ENCODE measurements at places on chromosomes 7 and 10. TPM values are rescaled to one million over a fixed set of nuclear protein-coding genes. Genes with fewer than 3 reads are reported as not detected.

Gene CHAT
- 0.40 TPM for total RNA-seq

Gene FKBP6
- not detected for total RNA-seq

Gene SFMBT2
- 18.5 TPM for total RNA-seq

Gene H2BK1
- total RNA-seq: not detected

Gene CDK14
- 20.7 TPM for total RNA-seq

Gene TRPV6
- total RNA-seq: 82.0 TPM

Gene RPEL1
- not detected for total RNA-seq

DNA sequence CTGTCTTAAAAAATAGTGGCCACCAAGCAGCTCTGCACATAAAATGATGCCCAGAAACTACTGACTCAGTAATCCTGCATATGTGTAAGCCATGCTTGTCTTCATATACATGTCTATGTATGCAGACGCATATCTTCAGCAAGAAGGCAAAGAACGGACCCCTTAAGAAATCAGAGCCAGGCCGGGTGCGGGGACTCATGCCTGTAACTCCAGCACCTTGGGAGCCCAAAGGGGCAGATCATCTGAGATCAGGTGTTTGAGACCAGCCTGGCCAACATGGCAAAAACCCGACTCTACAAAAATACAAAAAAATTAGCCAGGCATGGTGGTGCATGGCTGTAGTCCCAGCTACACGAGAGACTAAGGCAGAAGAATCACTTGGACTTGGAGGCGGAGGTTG lies 295.0 kb downstream of the TCERG1L start:
- H3K27ac ChIP-seq: no peak overlapping the region
- H3K4me3 ChIP-seq: no peak overlapping the region
- H3K4me1 ChIP-seq: no peaks in the 10 kb centered on the region
- no peaks in the 10 kb centered on the region for H3K36me3 ChIP-seq

DNA sequence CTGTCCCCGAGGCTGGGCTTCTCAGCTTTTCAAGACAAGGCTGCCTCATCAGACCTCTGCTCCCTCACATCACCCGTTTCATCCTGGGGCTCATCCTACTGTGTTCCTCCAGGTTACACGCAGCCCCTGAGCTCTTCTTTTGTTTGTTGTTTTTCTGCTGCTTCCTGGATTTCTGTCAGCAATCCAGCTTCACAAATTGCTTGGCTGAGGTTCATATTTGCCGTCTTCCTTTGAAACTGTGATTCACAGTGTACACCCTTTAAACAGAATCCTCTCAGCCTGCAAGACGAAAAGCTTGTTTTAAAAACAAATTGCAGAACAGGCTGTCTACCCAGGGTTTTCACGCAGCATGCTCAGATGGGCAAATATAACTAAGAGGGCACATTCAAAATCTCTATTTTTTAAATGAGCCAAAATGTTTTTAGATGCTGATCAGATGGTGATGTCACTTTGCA lies 39.1 kb upstream of the PARD3 start:
- H3K4me3 ChIP-seq: no peak overlapping the region
- peak; percentile 38 for DNase-seq
- no peaks in the 10 kb centered on the region for H3K27me3 ChIP-seq
- H3K36me3 ChIP-seq: no peaks in the 10 kb centered on the region
- peak overlapping the region; percentile 6 for H3K27ac ChIP-seq
- H3K4me1 ChIP-seq: no peaks in the 10 kb centered on the region

DNA sequence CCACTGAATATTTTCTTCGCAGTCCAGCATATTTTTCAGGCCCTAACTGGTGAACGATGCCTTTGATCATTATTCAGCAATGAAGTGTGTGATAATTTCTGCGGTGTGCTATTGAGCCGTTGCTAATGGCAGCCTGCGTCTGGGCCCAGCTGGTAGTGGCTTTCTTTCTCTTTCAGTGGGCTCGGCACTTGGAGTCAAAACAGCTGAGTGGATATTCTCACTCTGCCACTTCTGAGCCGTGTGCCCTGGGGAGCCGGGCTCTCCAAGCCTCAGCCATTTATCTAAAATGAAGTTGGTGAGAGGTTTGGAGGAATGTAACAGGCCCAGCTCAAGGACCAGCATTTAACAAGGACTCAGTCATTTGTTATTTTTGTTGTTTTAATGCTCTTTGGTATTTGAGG lies 87.5 kb upstream of the IFRD1 start:
- no peaks in the 10 kb centered on the region for H3K36me3 ChIP-seq
- H3K27me3 ChIP-seq: no peaks in the 10 kb centered on the region
- no peak overlapping the region for H3K27ac ChIP-seq
- H3K4me1 ChIP-seq: no peaks in the 10 kb centered on the region
- DNase-seq: no peak

GRCh38 chr10:119206603-119207365 lies 587 bp upstream of the GRK5 start:
- H3K27me3 ChIP-seq: no peaks in the 10 kb centered on the region
- peaks cover 18% of the 10 kb centered on the region for H3K4me1 ChIP-seq
- H3K36me3 ChIP-seq: no peaks in the 10 kb centered on the region
- H3K27ac ChIP-seq: peak overlapping the region; percentile 93
- H3K4me3 ChIP-seq: peak overlapping the region; percentile 85
- peak; percentile 30 for DNase-seq

DNA sequence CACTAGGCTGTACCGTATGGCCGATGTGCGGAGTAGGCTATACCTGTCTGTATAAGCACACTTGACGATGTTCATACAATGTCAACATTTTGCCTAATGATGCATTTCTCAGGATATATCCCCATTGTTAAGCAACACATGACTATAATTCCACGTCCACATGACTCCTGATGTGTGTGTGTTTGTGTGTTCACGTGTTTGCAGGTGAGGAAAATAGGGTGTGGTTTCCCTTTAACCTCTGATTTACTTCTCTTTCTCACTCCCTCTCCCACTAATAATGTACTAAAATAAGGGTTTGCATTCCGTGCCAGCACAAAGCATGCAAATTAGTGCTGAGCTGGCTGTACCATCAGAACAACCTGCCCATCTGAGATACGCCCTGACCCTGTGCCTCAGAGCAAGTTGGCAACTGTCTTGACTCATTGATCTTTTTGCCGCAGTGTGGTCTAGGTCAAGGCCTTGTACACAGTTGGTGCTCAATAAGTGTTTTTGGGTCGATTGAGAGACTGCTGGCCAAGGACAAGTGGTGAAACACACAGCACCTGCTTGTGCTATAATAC lies 64.6 kb upstream of the DOCK1 start:
- DNase-seq: no peak
- no peaks in the 10 kb centered on the region for H3K27me3 ChIP-seq
- no peaks in the 10 kb centered on the region for H3K36me3 ChIP-seq
- no peak overlapping the region for H3K4me3 ChIP-seq
- H3K27ac ChIP-seq: no peak overlapping the region
- no peaks in the 10 kb centered on the region for H3K4me1 ChIP-seq

DNA sequence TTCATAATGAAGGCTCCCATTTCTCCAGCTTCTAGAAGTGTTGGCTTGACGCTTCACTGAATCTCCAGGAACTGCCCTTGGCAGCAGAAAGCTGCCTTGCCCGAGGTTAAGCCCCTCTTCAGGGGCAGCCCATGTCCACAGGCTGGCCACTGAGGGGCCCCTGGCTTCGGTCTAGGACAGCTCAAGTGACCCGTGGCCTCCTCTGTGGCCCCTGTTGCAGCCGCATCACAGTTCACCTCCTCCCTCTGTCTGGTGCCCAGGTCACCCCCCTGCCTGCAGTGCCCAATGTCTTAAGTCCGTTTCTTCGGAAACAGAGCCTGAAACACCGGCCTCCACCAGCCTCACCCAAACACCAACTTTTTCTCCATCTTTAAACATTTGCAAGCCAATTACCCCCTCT lies 279.2 kb upstream of the MKI67 start:
- H3K36me3 ChIP-seq: no peaks in the 10 kb centered on the region
- H3K27ac ChIP-seq: no peak overlapping the region
- no peaks in the 10 kb centered on the region for H3K27me3 ChIP-seq
- no peaks in the 10 kb centered on the region for H3K4me1 ChIP-seq
- no peak overlapping the region for H3K4me3 ChIP-seq
- no peak for DNase-seq

- no peaks in the 10 kb centered on the region for H3K27me3 ChIP-seq
- no peaks in the 10 kb centered on the region for H3K4me1 ChIP-seq
- no peaks in the 10 kb centered on the region for H3K36me3 ChIP-seq
- no peak overlapping the region for H3K27ac ChIP-seq
These were observed 15.8 kb downstream of the MACC1 start for GRCh38 chr7:20201380-20201779.

GRCh38 chr7:70527520-70528115 lies 604.3 kb upstream of the GALNT17 start:
- no peak overlapping the region for H3K27ac ChIP-seq
- no peaks in the 10 kb centered on the region for H3K4me1 ChIP-seq
- H3K4me3 ChIP-seq: no peak overlapping the region

DNA sequence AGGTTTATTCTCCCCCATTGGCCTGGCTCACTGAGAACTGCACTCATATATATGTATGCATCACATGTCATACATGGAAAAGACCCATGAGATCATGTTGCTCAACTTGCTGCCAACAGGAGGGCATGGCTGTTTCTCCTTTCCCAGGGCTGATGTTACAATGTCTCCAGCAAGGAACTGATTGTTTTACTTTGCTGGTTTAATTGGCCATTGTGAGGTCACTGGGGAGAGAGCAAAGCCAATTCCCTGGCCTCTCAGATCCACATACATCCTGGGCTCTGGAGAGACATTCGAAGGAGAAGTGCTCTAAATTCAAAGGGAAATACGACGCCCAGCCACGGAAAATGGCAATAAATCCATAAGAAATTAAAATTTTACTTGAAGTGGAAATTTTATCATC lies 287.8 kb downstream of the WDR11 start:
- H3K36me3 ChIP-seq: no peaks in the 10 kb centered on the region
- DNase-seq: no peak
- no peaks in the 10 kb centered on the region for H3K27me3 ChIP-seq
- H3K4me3 ChIP-seq: no peak overlapping the region

DNA sequence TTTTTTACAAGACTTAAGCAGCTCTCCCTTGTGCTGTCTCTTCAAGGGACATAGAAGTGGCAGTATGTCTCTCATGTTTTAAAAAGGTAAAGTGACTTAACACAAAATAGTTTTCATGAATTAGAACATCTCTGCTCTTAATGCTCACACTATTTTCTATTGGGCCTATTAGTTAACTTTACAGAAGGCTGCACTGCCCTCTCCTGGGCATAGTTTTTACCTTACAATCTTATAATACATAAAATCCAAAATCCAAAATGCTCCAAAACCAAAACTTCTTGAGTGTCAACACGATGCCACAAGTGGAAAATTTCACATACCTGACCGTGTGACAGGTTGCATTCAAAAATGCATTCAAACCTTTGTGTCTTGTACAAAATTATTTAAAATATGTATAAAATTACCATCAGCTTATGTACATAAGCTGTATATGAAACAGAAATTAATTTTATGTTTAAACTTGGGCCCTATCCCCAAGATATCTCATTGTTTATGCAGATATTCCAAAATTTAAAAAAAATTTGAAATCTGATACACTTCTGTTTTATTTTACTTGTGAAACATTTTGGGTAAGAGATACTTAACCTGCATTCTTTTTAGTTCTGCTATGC lies 25.8 kb downstream of the TES start:
- H3K4me1 ChIP-seq: no peaks in the 10 kb centered on the region
- no peak overlapping the region for H3K27ac ChIP-seq
- H3K36me3 ChIP-seq: no peaks in the 10 kb centered on the region
- H3K27me3 ChIP-seq: no peaks in the 10 kb centered on the region

DNA sequence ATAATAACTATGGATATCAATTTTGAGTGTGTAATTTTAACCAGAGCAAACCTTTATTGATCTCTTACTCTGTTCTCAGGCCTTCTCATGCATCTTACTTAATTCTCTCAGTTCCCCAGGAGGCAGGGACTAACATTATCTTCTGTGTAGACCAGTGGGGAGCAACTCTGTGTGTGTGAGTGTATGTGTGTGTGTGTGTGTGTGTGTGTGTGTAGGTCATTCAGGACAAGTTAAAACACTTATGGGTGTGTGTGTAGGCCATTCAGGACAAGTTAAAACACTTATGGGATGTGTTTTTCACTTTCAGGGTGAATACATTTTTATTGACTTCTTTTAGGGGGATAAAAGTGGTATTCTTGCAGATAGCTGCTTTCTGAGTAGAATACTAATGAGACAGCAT lies 145.0 kb downstream of the ADAM12 start:
- no peaks in the 10 kb centered on the region for H3K36me3 ChIP-seq
- H3K27ac ChIP-seq: no peak overlapping the region
- H3K4me1 ChIP-seq: no peaks in the 10 kb centered on the region
- no peak overlapping the region for H3K4me3 ChIP-seq
- no peaks in the 10 kb centered on the region for H3K27me3 ChIP-seq

DNA sequence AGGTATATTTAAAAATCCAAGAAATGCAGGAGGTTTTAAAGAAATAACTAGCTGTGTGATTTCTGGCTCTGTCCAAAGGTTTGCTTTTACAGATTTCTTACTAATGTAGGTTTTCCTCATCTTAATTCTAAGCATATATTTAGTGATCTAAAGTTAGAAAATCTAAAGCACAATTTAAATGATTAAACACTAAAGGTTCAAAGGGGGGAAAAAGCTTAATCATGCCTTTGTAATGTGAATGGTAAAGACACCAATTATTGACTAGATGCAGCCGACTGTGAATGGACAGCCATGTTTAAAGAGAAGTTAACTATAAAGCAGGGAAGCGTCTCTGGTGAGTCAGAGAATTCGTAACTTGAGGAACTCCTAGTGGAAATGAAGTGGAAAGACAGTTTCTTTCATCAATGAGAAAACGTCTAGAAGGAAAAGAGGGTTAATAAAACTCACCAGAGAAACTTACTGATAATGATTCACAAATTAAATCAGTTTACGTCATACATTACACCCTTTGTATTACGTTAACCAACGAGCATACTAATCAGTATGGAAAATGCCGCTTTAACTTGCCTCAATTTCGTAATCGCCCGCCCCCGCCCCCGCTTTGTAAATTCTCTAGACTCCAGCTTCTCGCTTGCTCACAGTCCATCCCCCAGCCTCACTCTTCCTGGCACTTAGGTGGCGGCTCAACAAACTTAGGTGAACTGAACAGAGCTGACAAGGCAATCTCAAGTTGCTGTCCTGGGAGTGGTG lies 1.1 kb upstream of the HBP1 start:
- H3K4me3 ChIP-seq: peak overlapping the region; percentile 47
- DNase-seq: peak; percentile 69
- H3K36me3 ChIP-seq: no peaks in the 10 kb centered on the region
- no peaks in the 10 kb centered on the region for H3K27me3 ChIP-seq

GRCh38 chr10:124678557-124679240 lies 65.5 kb downstream of the FAM53B start:
- no peak for DNase-seq
- no peaks in the 10 kb centered on the region for H3K27me3 ChIP-seq
- H3K4me3 ChIP-seq: no peak overlapping the region
- peaks cover 5% of the 10 kb centered on the region for H3K36me3 ChIP-seq
- H3K4me1 ChIP-seq: no peaks in the 10 kb centered on the region

DNA sequence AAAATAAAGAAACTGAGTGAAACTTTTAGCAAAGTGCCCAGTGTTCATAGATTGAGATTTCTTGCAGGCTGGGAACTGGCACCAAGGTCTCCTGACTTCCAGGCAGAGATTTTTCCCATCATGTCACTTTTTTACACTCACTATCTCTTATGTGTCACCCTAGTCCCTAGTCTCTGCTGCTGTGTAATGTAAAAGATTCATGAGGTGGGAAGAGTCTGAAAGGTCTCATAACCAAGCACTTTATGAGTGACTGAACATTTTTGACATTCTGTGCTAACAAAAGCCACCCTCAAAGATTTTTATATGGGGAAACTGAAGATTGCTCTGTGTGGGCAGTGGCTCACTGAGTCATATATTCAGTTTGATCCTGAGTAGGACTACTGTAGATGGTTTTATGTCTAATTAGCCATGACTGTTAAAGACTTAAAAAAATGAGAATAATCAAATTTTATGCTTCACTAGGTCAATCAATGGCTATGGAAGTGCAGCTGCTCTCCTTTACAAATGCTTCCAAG lies 900.3 kb upstream of the SORCS1 start:
- no peak overlapping the region for H3K4me3 ChIP-seq
- no peaks in the 10 kb centered on the region for H3K4me1 ChIP-seq
- no peak for DNase-seq
- H3K27ac ChIP-seq: no peak overlapping the region
- H3K36me3 ChIP-seq: no peaks in the 10 kb centered on the region

Data from prostate gland (tissue), 2 donors.